Fibroblast of villous mesenchyme (primary cell): ENCODE measurements at places on chromosomes 3 and 15.

DNA sequence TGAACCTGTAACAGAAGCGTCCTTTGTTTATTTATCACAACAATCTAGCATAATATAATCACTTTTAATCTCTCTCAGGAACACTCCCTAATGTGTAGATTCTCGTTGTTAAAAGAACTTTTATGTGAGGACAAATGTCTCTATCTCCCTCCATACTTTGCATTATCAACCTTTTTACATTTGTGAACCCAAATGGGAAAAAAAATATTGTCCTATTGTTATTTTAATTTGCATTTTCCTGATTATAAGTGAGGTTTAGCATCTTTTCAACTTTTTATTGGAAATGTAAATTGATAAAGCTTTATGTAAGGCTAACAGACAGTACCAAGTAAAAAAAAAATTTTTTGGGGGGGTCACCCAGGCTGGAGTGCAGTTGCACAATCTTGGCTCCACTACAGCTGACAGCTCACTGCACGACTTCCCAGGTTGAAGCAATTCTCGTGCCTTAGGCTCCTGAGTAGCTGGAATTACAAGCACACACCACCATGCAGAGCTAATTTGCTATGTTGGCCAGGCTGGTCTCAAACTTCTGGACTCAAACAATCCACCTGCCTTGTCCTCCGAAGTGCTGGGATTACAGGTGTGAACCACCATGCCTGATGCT is 33.0 kb upstream of the DENND4A start:
- peak; percentile 57 for DNase-seq

DNA sequence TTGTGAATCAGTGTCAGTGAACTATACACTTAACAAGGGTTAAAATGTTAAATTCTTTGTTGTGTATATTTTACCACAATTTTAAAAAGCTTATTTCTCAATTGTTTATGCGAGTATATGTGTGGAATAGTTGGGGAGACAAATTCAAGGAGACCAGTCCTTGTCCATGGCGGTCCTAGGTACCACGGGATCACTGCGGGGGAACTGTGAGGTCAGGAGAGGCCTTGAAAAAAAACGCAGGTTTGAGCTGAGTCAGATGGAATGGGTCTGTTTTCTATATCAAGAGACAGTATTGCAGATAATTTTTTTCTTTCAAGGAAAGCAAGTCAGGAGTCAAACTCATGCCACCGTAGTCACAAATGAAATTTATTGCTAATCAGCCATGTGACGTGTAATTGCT is 18.5 kb downstream of the IGF1R start:
- peak; percentile 70 for DNase-seq

DNA sequence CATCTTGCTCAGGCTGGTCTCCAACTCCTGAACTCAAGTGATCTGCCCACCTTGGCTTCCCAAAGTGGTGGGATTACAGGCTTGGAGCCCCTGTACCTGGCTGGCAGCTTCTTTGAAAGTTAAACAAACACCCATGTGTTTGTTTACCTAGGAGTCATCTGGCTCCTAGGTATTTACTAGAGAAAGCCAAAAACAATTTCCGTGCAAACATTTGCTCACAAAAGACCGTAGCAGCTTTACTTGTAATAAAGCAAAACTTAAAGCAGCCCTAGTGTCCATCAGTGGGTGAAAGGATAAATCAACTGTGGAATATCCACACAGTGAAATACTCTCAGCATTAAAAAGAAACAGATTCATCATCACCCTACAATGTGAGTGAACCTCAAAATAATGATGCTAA is 29.4 kb upstream of the XCR1 start:
- DNase-seq = no peak

DNA sequence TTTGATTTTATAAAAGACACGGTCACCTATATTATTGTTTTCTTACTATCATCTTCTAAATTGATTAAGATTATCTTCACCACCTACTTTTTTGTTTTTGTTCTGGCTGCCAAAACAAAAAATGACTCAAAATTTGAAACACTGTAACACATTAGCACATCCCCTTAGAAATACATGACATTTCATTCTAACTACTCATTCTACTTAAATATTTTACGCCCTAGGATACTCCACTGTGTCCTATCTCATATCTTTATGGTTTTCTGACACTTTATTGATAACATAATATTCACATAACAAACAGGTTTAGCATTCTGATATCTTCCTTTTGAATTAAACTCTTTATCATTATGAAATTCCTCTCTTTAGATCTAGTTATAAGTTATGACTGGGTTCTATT is 656.2 kb downstream of the GBE1 start:
- no peak for DNase-seq

DNA sequence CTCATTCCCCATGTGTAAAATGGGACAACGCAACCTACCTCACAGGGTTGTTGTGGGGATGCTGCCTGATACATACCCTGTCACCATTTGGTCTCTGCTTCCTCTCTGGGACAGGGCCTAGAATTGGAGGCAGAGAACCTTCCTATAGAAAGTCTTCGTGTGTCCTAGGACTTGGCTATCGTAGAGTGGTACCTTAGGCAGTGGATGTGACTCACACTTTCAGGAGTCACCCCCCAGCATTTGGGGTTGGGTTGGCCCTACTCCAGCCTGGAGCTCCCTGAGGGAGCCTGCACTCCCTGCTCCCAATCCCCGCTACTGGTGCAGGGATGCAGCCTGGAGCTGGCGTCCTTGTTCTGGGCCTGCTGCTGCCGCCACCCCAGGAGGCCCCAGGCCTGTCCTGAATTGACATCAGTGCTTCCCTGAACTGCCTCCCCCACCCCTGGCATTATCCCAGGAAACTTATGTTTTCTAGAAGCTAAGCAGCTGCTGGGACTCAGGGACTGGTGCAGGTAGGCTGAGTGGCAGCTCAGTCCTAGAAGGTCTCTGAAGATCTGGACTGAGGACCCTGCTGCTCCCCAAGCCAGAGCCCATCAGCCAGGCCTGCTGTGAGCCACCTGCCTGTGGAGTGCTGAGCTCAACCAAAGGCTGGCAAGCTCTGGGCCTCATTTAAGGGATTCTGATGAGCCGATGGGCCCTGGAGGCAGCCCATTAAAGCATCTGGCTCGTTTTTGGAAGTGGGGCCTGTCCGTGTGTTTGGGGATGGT is 9.9 kb downstream of the C15orf39 start:
- peak; percentile 16 for DNase-seq

DNA sequence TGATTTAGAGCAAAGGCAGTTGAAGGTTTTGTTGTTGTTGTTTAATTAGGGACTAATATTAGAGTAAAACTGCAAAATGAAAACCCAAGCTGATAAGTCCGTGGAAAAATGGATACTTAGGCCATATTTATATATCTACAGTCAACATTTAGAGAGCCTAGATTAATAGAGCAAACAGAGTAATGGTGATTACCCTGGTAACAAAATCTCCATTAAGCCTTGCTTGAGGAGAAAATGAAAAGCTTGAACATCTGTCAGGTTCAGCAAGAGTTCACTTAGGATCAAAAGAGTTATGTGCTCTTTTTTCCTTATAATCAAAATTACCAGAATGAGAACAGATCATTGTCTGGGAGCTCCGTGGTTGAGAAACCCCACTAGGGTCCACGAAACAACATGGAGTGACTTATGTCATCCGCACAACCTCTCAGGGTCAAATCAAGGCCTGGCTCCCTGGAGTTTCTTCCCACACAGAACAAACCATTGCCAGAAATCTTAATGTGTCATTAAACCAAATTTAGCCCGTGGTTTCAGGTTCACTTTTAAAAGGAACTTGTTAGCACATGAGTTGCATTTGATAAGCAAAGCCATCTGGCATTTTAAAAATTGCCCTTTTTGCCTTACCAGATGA is 381.2 kb downstream of the GABRB3 start:
- no peak for DNase-seq
